Activated naive CD4-positive, alpha-beta T cell (primary cell): ENCODE measurements at places on chromosomes 3 and 15.

- no peak for DNase-seq
Observed at GRCh38 chr3:136604961-136605360, 147.2 kb downstream of the STAG1 start.

- DNase-seq, result no peak
Observed at GRCh38 chr15:73150831-73151230, 98.6 kb downstream of the NEO1 start.

DNA sequence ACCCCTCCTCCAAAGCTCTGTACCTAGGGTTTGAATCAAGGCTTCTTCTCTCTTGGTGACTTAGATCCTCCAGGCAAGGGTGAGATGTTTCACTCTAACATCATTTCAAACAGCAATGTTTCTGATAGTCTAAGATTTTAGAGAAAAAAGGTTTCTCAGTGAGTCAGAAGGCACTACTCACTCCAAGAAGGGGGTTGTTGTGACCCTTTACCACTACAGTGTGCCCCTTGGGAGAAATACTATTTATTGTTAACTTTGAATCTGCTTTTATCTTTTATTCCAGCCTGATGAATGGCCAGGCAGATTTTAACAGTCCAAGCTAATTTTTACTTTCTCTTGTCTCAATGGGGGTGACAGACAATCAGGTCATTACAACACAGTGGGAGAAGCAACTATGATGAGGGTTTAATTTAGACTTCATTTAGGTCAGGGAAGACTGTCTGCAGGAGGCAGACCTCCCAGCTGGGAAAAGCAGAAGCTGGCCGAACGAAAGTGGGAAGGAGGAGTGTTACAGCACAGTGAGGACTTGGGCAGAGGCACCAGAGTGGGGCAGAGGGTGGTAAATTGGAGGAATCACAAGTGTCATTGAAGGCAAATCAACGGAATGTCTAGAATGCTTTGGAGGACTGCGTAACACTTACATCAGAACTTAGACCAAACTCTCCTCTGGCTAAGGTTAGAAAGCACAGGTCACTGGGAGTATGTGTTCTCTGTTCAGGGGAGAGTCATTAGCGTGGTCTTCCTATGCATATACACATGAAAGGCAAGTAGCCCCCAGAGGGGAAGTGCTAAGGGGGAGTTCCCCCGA is 21.2 kb downstream of the ZNF860 start:
- no peak for DNase-seq

- DNase-seq, result no peak
Observed at GRCh38 chr15:91849180-91849579, 4.3 kb upstream of the SLCO3A1 start.

DNA sequence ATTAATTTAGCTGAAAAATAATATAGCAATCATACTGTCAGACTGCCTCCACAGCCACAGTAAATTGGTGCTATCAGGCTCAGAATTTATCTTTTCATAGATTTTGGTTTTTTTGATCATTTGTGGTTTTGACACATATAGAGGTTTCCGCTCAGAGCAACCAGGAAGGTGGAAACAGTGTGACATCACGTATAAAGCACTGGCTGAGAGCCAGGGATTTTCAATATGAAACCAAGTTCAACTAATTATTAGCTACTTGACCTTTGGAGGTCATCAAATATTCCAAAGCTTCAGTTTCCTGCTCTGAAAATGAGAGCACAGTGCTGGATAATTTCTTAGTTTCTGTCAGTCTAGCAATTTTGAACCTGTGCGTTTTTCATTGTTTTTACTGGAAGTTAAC is 433.8 kb upstream of the SUCLG2 start:
- no peak for DNase-seq

- no peak for DNase-seq
Observed at GRCh38 chr3:39178553-39178952, 13.8 kb downstream of the XIRP1 start.

GRCh38 chr3:178623666-178624255 is 87.5 kb downstream of the KCNMB2 start:
- DNase-seq, result no peak

GRCh38 chr15:41661078-41661517 is 893 bp downstream of the MGA start:
- no peak for DNase-seq

- no peak for DNase-seq
Observed at GRCh38 chr3:39141171-39141995, 12.0 kb downstream of the CSRNP1 start.

- no peak for DNase-seq
Observed at GRCh38 chr3:80357761-80358160, 590.0 kb upstream of the ROBO1 start.

DNA sequence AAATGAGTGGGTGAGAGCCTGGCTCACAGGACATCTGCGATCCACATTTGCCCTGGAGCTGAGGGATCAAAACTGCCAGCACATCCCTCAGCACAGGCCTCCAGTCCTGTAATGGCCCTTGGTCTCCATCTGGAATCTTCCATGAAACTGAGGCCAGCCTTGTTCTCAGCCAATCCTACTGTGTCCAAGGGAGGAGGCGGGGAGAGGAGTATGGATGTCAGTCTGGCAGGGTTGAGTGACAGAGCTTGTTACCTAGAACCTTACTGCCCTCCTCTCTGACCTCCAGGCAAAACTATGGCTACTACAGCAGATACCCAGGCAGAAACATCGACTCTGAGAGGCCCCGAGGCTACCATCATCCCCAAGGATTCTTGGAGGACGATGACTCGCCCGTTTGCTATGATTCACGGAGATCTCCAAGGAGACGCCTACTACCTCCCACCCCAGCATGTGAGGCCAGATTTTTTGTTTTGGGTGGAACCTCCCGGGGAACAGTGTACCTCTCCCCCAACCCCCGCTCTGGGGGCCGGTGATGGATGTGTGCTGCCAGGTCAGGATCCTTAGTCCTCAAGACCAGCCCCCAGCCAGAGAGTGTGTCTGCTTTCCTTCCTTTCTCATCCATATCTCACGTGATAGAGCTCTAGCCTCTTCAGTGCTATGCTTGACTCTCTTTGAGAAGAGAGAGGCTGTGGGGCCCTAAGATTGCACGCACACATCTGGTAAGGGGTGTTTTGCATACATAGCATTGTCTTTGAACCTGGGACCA is 41.3 kb downstream of the CHDH start:
- DNase-seq, result no peak

DNA sequence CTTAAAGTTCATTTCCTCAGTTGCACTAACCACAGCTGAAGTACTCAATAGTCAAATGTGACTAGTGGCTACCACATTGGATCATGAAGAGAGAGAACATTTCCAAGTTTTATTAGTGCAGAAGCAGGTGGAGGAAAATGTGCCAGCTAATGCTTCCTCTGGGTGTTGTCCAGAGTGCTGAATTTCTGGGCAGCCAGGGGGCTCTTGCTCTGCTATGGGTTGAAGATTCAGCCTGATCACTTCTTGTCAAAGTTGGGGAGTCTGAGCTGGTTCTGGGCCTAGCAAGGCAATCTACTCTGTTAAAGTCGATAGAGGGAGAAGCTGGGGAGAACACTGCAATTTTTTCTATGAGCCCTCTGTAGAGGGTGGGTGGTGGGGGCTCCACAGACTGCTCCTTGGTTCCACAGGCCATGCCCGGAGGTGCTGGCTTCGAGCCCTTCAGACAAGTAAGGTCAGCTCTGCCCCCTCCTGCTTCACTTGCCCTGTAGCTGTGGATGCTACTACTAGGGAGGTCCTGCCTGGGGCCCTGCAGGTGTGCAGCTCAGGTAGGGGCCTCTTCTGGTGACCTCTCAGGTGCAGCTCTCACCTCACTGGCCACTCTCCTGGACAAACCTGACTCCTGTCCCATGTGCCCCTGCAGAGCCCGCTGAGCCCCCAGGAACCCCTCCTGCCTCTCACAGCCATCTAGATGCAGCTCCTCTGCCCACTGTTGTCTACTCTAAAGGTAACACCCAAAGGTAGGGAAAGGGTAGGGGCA is 8.2 kb downstream of the ALG3 start:
- no peak for DNase-seq

DNA sequence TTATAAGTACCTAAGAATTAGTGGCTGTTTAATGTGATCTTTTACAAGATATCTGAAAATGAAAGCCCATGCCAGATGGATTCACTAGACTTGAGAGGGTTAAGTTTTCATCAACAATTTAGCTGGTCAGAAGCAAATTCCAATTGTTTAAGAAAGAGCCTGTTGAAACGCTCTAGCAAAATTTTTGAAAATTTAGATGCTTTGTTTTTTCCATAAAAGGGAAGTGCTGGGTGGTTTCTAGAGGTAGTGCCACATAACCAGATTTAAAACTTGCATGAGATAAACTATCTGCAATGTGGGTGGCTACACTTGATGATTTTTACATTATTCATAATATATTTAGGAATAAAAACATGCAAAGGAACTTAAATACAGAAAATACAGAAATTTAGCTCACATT is 48.5 kb upstream of the SKIL start:
- DNase-seq, result no peak

DNA sequence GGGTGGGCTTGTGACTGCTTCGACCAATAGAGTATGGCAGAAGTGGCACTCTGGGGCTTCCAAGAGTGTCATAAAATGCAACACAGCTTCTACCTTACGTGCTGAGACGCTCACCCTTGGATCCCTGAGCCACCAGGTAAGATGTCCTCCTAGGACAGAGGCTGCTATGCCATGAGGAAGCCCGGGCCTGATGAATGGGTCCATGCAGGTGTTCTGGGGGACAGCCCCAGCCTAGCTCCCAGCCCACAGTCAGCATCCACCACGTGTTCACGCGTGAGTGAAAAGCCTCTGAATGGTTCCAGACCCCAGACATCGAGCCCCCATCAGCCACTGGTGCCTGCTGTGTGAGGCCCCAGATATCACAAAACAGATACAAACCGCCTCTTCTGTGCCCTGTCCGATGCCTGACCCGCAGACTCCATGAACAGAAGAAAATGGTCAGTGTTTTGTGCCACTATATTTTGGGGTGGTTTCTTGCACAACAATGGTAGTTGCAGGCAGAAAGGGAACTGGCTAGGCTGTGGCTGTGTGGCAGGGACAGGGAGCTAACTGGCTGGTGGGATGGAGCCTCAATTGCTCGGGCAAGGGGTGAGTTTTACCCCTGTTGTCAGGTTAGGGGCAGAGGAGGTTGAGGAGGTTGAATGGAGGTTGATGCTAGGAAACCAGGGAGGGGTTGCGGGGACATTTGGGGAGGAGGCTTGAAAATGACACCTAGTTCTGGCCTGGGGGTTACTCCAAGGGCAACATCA is 92.2 kb downstream of the LINGO1 start:
- DNase-seq, result no peak

- no peak for DNase-seq
Observed at GRCh38 chr3:179072100-179072438, 460 bp upstream of the ZMAT3 start.

- no peak for DNase-seq
Observed at GRCh38 chr3:125194849-125195601, 17.5 kb downstream of the SLC12A8 start.

GRCh38 chr3:51955175-51955892 is at the start of gene GPR62:
Gene GPR62 (plus strand): TSS chr3:51955381. CDS start chr3:51955653, 272 bp downstream.
- no peak for DNase-seq

DNA sequence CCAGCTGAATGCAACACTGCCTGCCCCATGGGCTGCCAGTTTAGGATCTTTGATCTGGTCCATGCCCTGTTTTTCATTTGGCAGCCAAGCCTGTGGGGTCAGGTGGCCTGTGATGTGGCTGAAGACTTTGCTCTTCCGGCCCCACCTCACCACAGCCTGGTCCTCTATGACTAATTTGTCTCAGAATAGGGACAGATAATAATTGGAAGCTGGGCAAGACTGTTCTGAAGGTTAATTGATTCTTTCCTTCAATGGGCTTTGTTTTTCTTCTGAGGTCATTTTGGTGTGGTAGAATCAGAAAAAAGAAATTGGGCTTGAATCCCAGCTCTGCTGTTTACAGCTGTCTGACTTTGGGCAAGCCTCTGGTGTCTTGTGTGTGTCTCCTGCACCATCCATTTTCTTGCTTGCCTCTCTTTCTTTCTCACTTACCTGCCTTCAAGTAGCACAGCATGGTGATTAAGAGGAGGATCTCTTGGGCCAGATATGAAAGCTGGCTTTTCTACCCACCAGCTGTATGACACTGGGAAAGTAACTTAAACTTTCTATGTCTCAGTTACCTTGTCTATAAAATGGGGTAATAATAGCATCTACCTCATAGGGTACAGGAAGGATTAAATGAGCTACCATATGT is 24.2 kb downstream of the ABHD2 start:
- DNase-seq, result no peak

- no peak for DNase-seq
Observed at GRCh38 chr3:157045238-157045850, 114.6 kb downstream of the CCNL1 start.

- DNase-seq, result no peak
Observed at GRCh38 chr3:157113832-157114505, 46.0 kb downstream of the CCNL1 start.

DNA sequence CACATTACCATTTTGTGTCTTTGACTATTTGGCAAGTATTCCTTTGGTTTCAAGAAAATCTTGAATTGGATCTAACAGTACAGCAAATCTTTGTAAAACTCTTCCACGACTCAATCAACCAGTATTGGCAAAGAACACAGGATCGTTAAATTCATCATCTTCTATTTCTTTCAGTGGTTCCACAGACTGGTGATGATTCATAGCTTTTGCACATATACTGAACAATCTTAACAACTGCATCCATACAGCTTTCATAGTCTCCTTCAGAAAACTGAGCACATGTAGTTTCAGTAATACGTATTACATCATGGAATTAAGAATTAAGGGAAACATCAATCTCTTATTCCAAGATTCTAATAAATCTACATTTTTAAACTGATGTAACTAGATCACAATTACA is 91.6 kb upstream of the LIPC start:
- DNase-seq, result no peak

- no peak for DNase-seq
Observed at GRCh38 chr3:182626484-182627467, 166.5 kb upstream of the ATP11B start.

DNA sequence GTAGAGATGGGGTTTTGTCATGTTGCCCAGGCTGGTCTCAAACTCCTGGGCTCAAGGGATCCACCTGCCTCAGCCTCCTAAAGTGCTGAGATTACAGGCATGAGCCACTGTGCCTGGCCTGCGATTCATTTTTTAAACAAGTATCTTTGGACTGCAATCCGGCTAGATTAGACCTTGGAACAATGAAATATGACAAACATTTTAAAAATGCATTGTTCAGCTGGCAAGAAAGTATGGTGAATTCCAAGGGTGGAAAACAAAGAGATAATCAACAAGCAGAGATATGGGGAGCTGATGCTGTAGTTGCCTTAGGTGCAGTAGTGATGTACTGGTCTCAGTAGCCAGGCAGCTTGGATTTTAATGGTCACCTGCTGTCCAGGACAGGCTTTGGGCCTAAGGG is 95.8 kb upstream of the GOLGA8J start:
- DNase-seq, result no peak

DNA sequence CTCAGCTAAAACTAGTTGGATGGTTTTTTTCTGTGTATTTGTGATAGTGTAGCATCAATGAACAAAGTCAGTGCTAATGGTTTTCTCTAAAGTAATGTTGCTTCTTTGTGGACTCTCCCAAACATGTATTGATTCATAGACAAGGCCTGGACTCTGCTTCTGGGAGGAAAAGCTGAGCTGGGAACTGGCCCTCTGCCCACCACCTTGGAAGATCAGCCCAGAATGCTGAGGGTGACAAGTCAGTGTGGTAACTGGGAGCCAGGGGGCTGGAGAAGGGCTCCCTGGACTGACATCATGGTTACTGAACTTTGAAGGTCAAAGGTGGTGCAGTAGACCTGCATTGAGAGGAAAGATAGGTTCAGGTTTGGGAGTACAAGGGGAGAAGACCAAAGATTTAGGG is 3.0 kb downstream of the ARHGAP31 start:
- DNase-seq, result no peak
